Thyroid gland (tissue), 4 donors: ENCODE measurements at places on chromosomes 2 and 18. TPM values are rescaled to one million over a fixed set of nuclear protein-coding genes. Genes with fewer than 3 reads are reported as not detected.

Gene CNTNAP5
- not detected for total RNA-seq

GRCh38 chr2:136310797-136311603 lies 193.1 kb upstream of the CXCR4 start:
- H3K4me1 ChIP-seq = peaks cover 2% of the 10 kb centered on the region
- H3K4me3 ChIP-seq = no peak overlapping the region
- H3K36me3 ChIP-seq = no peaks in the 10 kb centered on the region

- DNase-seq = no peak
- no peak overlapping the region for H3K27ac ChIP-seq
- H3K36me3 ChIP-seq = no peaks in the 10 kb centered on the region
- no peak overlapping the region for H3K4me3 ChIP-seq
Measured at GRCh38 chr18:10689236-10690034, 163.6 kb downstream of the NAPG start.

- H3K27me3 ChIP-seq = no peaks in the 10 kb centered on the region
- no peak for DNase-seq
- H3K4me3 ChIP-seq = no peak overlapping the region
- H3K36me3 ChIP-seq = no peaks in the 10 kb centered on the region
- H3K4me1 ChIP-seq = no peaks in the 10 kb centered on the region
Measured at GRCh38 chr2:135485441-135485840, 45.6 kb downstream of the ZRANB3 start.

DNA sequence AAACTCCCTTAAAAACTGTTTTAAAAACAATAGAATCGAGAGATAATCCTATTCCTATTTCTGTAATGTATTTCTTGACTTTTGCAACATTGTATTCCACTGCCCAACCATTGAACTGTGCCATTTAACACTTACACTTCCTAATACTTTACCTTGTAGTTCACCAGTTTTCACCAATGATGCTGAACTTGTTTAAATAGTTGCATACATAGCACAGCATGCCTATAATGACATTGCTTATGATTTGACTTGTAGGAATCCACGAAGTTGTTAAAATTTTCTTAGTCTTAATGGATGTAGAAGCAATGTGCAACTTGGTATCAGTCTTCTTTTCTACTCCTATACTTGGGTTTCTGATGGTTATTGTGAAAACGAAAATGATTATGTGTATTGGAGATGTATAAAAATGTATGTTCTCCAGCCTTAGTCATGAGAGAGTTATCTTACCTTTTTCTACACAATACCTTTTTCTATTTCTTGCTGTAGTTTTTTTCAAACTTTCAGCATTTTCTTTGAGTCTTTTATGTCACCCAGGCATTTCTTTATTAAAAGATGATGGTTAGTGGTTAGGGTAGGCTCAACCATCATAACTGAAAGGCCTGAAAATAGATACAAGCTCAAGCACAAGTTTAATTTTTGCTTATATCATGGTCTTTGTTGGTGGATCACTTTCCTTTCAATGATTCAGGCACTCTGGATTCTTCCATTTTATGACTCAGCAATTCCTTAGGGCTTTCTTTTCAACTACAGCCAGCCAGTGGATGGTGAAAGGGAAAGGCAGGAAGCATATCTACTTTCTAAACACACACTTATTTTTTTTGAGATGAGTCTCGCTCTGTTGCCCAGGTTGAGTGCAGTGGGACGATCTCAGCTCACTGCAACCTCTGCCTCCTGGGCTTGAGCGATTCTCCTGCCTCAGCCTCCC lies 9.4 kb downstream of the GPD2 start:
- no peaks in the 10 kb centered on the region for H3K36me3 ChIP-seq
- no peak overlapping the region for H3K4me3 ChIP-seq
- H3K27ac ChIP-seq = peak overlapping the region; percentile 34
- DNase-seq = peak; percentile 26
- H3K27me3 ChIP-seq = no peaks in the 10 kb centered on the region
- peaks cover 4% of the 10 kb centered on the region for H3K4me1 ChIP-seq

GRCh38 chr2:235733761-235734160 lies 239.9 kb downstream of the AGAP1 start:
- DNase-seq = no peak
- no peaks in the 10 kb centered on the region for H3K36me3 ChIP-seq

DNA sequence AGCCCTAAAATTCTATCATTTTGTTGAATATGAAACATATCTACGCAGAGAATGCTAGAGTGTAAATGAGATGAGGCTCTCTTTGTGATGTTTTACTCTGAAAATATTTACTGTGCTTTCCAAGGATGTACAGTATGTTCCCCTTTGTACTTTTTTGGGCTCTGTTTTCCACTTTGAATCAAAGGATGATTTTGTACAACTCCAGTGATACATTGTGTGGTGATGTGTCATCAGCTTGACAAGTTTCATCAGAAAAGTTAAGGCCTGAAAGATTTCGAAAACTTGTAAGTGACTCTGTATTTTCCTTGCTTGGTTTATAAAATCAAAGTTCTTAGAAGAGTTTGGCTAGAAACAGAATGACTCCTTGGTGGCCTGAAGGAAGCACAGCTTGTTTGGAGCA lies 206.3 kb downstream of the LTBP1 start:
- no peak for DNase-seq
- no peaks in the 10 kb centered on the region for H3K27me3 ChIP-seq
- no peak overlapping the region for H3K4me3 ChIP-seq
- H3K27ac ChIP-seq = no peak overlapping the region

Gene MYO5B
- total RNA-seq = 58.2 TPM

- no peak for DNase-seq
- no peaks in the 10 kb centered on the region for H3K27me3 ChIP-seq
- no peaks in the 10 kb centered on the region for H3K36me3 ChIP-seq
- H3K4me1 ChIP-seq = no peaks in the 10 kb centered on the region
- H3K4me3 ChIP-seq = no peak overlapping the region
Measured at GRCh38 chr18:5995626-5996025, 100.3 kb upstream of the TMEM200C start.

- H3K4me3 ChIP-seq = no peak overlapping the region
- no peaks in the 10 kb centered on the region for H3K4me1 ChIP-seq
- DNase-seq = no peak
- H3K27me3 ChIP-seq = no peaks in the 10 kb centered on the region
- no peaks in the 10 kb centered on the region for H3K36me3 ChIP-seq
Measured at GRCh38 chr2:234670052-234670451, 173.2 kb upstream of the ARL4C start.

Gene SLC40A1
- 150 TPM for total RNA-seq

- DNase-seq = no peak
- no peak overlapping the region for H3K27ac ChIP-seq
- H3K4me1 ChIP-seq = no peaks in the 10 kb centered on the region
Measured at GRCh38 chr2:180474716-180475115, 467.6 kb upstream of the CWC22 start.

Gene STPG4
- total RNA-seq = 0.42 TPM

DNA sequence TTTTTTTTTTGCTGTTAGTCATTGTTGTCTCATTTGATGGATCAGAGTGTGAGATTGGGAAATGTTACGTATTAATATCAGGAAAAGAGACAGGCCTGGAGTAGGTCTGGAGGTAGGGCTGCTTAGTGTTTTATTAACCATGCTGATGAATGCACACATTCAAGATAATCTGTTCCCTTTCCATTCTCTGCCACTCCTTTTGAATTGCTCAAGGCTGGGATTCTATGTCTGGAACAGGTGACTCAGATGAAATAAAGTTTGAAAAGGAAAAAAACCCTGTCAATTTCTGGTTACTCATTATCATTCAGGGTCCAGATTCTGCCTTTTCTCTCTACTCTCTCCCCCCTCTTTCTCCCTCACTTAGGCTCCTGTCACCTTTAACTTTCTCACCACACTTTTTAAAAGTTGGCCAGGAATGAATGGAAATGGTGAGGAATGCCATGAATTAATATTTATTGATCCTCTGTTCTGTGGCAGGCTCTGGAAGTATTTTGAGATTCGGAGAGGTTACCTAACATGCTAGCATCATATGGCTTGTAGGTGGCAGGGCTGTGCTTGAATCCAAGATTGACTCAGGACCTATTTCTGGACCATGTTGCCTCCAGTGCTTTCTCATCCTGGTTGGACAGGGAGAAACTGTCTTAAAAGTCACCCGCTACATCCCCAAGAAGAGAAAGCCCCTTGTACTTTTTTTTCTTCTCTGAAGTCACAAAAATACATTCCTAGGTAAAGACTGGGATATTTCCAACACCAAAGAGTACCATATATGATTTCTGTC lies 40.2 kb downstream of the MAP4K4 start:
- H3K4me3 ChIP-seq = no peak overlapping the region
- no peaks in the 10 kb centered on the region for H3K27me3 ChIP-seq
- DNase-seq = no peak

- H3K36me3 ChIP-seq = no peaks in the 10 kb centered on the region
- H3K27ac ChIP-seq = no peak overlapping the region
- no peaks in the 10 kb centered on the region for H3K27me3 ChIP-seq
- H3K4me3 ChIP-seq = no peak overlapping the region
- H3K4me1 ChIP-seq = peaks cover 9% of the 10 kb centered on the region
Measured at GRCh38 chr2:25062511-25062917, 20.6 kb downstream of the EFR3B start.

GRCh38 chr2:45307147-45307546 lies 297.9 kb upstream of the SIX2 start:
- H3K4me3 ChIP-seq = no peak overlapping the region
- H3K4me1 ChIP-seq = no peaks in the 10 kb centered on the region
- no peaks in the 10 kb centered on the region for H3K27me3 ChIP-seq
- H3K36me3 ChIP-seq = no peaks in the 10 kb centered on the region

Gene NETO1
- total RNA-seq = 2.8 TPM

DNA sequence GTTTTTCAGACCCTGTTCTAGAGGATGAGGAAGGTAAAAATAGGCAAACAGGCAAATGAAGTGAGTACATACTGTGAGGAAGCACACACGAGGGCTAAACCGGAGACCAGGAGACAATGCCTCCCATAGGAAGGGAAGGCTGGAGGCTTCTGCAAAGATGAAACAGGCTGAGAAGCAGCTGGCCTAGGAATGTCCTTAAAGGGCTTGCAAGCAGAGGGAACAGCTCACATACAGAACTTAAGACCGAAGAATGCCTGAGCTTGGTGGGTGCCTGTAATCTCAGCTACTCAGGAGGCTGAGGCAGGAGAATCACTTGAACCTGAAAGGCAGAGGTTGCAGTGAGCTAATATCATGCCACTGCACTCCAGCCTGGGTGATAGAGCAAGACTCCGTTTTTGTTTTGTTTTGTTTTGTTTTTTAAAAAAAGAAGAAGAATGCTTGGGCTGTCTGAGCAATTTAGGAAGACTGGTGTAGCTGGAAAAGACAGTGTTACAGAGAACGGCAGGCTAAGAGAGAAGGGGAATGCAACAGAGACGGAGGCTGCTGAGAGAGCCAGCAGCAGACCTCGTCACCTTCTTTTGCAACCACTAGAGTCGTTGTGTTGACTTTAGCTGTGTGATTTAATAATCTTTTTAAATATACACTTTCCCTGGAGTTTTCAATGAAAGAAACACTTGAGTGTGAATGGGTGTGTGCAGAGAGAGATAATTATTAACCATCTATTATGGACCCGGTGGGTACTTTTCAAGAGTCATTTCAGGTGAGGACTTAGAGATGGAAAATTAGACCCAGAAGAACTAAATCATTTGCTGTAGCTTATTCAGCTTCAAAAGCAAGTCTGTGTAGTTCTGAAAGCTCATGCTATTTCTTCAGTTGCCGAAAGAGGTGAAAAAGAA lies 232.8 kb downstream of the GALR1 start:
- H3K36me3 ChIP-seq = no peaks in the 10 kb centered on the region
- no peak for DNase-seq
- no peak overlapping the region for H3K4me3 ChIP-seq
- no peaks in the 10 kb centered on the region for H3K27me3 ChIP-seq

GRCh38 chr2:71240794-71241193 lies 13.9 kb upstream of the PAIP2B start:
- H3K27ac ChIP-seq = no peak overlapping the region
- no peaks in the 10 kb centered on the region for H3K36me3 ChIP-seq
- no peak for DNase-seq
- H3K4me1 ChIP-seq = no peaks in the 10 kb centered on the region
- no peak overlapping the region for H3K4me3 ChIP-seq

Gene BBS5
- total RNA-seq = 10.5 TPM

GRCh38 chr2:88252111-88252510 lies 82.0 kb downstream of the THNSL2 start:
- H3K36me3 ChIP-seq = no peaks in the 10 kb centered on the region
- DNase-seq = no peak
- H3K27ac ChIP-seq = no peak overlapping the region
- no peaks in the 10 kb centered on the region for H3K27me3 ChIP-seq
- H3K4me3 ChIP-seq = no peak overlapping the region
- H3K4me1 ChIP-seq = no peaks in the 10 kb centered on the region

GRCh38 chr2:207107131-207107530 lies 58.6 kb downstream of the KLF7 start:
- DNase-seq = no peak
- H3K27ac ChIP-seq = no peak overlapping the region
- H3K4me3 ChIP-seq = no peak overlapping the region

Gene HNRNPA3
- 80.3 TPM for total RNA-seq

Gene SULT1C3
- total RNA-seq = not detected

DNA sequence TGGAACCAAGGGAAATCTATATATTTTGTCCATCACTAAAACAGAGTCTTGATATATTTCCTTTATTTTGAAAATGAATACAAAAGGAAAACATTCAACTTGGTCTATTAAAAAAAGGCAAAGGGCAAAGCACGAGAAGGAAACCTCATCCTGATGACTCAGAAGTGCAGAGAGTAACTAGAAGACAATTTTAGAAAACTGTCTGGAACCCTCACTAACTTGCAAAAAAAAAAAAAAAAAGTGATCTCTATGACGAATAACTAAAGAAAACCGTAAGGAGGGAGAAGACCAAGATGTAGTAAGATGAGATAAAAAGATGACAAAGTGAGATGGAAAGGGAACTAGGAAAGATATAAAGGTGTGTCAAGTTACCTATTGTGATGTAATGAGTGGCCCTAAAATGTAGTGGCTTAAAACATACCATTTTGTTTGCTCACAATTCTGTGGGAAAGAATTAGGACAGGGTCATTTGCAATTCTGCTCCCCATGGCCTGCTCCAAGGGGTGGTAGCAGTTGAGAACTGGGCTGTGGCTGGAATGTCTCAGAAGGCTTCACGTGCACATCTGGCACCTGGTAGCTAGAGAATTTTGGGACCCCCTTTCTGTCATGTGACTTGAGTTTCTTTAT lies 303.0 kb downstream of the DYSF start:
- H3K27me3 ChIP-seq = no peaks in the 10 kb centered on the region
- no peaks in the 10 kb centered on the region for H3K4me1 ChIP-seq
- no peaks in the 10 kb centered on the region for H3K36me3 ChIP-seq
- DNase-seq = no peak
- H3K4me3 ChIP-seq = no peak overlapping the region

GRCh38 chr2:226943862-226944620 lies 108.2 kb downstream of the RHBDD1 start:
- DNase-seq = no peak
- no peaks in the 10 kb centered on the region for H3K36me3 ChIP-seq
- no peak overlapping the region for H3K27ac ChIP-seq
- no peaks in the 10 kb centered on the region for H3K4me1 ChIP-seq

Gene LANCL1
- total RNA-seq = 31.3 TPM

- no peak overlapping the region for H3K27ac ChIP-seq
- DNase-seq = no peak
- no peak overlapping the region for H3K4me3 ChIP-seq
- H3K36me3 ChIP-seq = peaks cover 14% of the 10 kb centered on the region
Measured at GRCh38 chr2:219142329-219142728, 18.3 kb downstream of the NHEJ1 start.

GRCh38 chr2:96109931-96110511 lies 6.3 kb downstream of the ADRA2B start:
- H3K27me3 ChIP-seq = no peaks in the 10 kb centered on the region
- no peaks in the 10 kb centered on the region for H3K4me1 ChIP-seq
- no peak overlapping the region for H3K4me3 ChIP-seq
- DNase-seq = no peak
- no peak overlapping the region for H3K27ac ChIP-seq
